ENCODE measurements at places on chromosomes 5 and 9.

DNA sequence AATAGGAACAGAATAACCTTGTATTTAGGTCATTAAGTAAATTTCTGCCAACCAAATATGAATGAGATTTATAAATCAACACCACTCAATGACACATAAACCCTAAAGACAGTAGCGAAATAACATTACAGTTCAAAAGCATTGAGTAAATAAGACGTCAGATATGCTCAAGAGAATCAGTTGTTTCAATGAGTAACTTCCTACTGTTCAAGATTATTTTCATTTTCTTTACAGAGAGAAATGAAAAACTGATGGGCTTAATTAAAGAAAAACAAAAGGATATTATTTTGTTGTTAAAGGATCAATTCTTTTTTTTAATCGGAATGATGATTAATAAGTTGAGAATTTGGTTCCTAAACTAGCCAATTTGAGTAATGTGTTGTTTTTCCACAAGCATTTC is 150.1 kb downstream of the BNC2 start:
- no peak for DNase-seq

DNA sequence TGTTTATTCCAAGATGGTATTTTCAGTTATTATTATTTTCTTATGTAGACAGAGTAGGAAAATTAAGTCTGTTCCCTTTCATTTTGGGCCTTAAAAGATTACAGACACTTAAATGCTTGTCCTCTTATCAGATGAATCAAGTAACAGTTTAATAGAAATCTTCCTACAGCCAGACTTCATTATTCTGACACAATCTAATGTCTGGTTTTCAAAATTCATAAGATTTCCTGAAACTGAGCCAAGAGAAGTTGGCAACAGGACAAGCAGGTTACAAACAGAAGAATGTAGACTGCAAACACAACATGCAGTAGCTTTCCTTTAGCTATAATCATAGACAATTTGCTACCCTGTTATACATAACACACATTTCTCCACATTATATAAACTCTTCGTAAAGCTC is 130.5 kb downstream of the FBXL17 start:
- DNase-seq: no peak

- no peak for DNase-seq
These were observed 1.2 kb upstream of the CEMIP2 start for GRCh38 chr9:71769175-71770161.

DNA sequence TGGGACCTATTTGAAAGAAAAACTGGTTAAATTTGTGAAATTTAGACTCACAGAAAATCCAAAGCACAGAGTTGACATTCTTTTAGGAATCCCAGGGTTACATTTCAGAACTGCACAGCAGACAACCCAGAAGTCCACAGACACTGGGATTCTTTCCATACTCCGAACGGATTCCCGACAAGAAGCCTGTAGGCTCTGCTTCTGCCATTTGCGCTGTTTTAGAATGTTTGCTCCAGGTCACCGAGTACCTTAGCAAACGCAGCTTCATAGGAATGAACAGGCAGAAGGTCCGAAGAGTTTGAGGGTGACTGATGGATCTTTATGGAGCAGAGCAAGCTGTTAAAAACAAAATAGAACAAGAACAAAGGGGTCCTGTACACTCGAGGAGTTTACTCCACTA is 84.5 kb upstream of the NFIB start:
- DNase-seq: no peak

DNA sequence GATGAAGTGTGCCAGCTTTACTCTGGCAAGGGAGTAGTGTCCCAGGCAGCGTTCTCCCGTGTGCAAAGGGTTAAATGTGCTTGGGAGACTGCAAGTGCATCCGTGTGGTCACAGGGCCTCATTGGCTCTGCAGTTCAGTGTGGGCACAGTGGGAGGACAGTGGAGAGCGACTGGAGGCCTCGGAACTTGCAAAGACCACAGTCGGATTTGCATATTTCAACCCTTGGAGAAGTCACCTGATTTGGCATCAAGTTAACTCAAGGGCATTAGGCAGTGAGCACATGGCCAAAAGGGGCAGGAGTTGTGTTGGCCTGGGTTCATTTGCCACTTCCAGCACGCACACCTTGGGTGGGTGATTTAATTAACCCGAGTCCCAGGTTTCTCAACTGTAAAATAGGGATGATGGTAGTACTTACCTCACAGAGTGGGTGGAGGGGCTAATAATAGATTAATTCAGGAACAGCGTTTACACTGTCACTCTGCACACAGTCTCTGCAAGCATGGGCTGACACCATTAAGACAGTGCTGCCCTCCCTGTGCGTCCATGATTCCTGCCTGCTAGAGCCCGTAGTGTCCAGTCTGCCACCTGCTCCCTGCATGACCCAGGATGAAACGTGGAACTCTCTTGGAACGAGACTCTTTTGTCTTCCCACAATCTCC is 22.7 kb downstream of the JADE2 start:
- no peak for DNase-seq

DNA sequence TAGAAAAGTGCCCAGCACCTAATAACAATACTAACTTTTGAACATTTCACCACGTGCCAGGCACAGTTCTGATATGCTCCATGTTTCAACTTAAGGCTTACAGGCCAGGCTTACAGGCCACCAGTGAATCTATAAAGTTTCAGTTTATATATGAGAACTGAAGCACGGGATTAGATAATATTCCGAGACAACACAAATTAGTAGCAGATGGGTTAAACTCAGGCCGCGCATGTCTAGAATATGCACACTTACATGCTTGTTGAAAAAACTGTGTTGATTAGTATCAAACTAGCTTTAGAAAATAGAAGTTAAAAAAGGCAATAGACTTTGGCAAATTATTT is 587.9 kb downstream of the MTRR start:
- no peak for DNase-seq

GRCh38 chr5:96566833-96567587 is 95.2 kb upstream of the CAST start:
- no peak for DNase-seq

GRCh38 chr5:139816566-139816965 is 21.0 kb downstream of the PSD2 start:
- DNase-seq: no peak

DNA sequence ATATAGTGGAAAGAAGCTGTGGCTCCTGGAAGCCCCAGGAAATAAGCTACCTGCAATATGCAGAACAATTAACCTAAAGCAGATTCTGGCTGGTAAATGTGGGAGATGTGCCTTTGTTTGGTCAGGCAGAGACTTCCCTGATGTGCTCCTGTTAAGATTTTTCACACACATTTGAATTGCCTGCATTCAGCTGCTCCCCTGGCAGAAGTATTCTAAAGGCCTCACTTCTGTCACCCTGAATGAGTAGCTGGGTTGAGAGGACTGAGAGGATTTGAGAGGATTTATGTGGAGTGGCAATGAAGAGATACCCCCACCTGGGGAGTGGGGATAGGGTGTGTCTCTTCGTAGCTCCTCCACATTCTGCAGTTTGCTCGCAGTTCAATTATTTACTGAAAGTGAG is 130.5 kb downstream of the ST8SIA4 start:
- DNase-seq: no peak
